ENCODE measurements at places on chromosomes 3 and 15.

- no peak for DNase-seq
Observed at GRCh38 chr3:116155841-116156240, 289.4 kb downstream of the LSAMP start.

DNA sequence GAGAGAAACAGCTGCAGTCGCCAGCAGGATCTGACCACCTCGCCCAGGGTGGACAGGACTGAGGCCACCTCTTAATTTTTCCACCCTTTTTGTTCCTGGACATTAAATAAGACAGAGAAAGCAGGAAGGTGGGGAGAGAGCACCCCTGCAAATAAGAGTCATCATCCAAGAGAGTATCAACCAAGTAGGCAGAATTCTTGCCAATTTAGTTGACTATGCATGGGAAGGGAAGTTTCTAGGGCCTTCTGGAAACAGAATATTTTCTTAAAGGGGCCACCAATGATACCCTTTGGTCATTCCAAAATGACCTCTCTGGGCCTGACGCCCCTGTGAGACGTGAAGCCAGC is 136.2 kb downstream of the TJP1 start:
- no peak for DNase-seq

DNA sequence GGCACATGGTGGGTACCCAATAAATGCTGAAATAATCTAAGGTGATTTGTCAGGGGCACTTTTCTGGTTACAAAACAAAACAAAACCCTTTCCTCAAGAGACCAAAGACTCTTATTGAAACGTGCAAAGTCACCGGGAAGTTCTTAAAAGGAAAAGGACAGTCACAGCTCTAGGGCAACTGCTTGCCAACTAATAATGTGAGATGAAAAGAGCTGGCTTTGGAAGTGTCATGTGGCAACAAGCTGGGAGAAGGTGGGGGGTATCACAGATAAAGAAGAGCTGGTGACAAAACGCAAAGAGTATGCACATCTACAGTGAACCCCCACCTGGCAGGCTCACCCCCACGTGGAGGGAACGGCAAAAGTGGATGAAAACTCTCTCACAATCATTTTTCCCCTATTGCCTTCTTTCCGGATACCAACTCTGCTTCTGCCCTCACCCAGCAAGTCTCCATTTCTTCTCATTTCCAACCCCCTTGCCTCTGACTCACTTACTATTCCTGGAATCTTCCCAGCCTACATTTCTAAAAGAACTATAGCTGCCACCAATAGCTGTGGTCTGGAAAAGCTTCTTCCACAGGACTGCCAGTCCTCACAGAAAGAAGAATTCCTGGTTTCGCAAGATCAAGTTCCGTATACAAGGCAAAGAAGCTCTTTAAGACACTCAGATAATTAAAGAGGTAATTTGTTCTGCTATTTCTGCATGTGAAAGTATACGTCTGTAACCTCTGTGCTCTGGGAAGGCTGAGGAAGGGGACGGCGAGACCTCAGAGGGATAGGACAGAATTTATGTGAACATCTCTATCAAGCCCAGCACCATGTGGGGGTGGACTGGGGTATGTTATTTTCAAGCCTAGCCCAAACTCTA is 21.8 kb upstream of the ANPEP start:
- DNase-seq: no peak

- DNase-seq: no peak
Observed at GRCh38 chr3:87413814-87414213, 137.4 kb upstream of the POU1F1 start.

DNA sequence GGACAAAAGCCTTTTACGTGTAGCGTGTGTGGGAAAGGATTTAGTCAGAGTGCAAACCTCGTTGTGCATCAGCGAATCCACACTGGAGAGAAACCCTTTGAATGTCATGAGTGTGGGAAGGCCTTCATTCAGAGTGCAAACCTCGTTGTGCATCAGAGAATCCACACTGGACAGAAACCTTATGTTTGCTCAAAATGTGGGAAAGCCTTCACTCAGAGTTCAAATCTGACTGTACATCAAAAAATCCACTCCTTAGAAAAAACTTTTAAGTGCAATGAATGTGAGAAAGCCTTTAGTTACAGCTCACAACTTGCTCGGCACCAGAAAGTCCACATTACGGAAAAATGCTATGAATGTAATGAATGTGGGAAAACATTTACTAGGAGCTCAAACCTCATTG is 10.5 kb downstream of the ZNF35 start:
- DNase-seq: no peak

- DNase-seq: no peak
Observed at GRCh38 chr3:167091226-167091625, 288.9 kb downstream of the ZBBX start.

GRCh38 chr3:107411056-107411455 is 33.8 kb downstream of the CCDC54 start:
- no peak for DNase-seq

DNA sequence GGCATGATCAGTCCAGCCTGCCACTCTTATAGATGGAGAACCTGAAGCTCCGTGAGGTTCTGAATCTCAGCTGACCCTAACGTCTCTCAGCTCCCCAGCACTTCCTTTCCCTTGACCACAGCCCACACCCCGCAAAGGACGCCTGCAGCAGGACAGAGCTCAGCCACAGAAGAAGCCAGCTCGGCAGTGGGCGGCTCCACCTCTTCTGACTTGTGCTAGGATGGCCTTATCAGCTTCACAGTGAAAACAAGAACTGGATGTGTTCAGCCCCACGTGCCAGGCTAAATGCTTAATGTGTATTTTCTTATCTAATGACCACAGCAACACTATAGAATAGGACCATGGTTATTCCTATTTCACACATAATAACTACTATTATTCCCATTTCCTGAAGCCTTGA is 127.6 kb downstream of the ARNT2 start:
- DNase-seq: no peak

DNA sequence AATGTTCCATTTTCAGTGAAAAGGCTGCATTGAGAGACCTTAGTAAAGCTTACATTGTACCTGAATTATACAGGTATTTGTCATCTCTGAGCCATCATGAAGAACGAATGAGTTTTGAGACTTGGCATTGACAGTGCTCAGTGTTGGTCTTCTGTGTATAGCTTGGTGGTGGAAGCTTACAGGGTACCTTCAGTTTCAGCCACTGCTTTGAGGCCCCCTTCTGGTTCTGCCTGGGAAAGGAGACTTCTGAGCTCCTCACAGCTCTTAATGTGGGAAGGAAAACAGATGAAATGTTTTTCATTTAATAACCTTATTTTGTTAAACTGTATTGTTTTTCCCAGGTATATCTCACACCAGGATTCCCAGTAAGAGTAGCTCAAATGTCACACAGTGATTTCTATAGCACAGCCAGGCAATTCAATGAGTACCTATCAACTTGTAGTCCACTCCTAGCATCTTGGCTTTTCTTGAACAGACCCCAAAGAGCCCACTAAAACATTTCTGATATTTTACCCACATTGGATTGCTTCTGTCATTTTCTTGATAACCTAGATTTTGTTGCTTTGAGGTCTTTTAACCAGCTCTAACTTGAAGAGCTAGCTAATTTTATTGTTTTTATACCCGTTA is 5.6 kb downstream of the SERPINI1 start:
- DNase-seq: no peak

DNA sequence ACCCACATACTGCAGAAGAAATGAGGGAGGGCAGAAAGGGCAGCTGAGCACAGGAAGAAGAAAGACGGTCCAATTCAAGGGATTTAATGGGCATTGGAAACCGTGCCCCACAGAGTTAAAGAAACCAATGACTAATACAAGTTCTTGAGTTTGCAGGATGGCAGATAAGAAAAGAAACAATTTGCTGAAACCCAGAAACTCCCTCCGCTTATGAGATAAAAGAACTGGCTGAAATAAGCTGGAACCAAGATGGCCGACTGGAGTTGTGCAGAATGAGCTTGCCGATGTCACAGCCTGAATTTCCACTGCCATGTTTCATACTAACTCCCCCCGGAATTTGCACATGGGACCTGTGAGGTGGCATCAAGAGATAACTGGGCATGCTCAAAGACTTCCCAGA is 47.1 kb downstream of the SCAP start:
- DNase-seq: no peak

- no peak for DNase-seq
Observed at GRCh38 chr3:46085421-46086082, 58.3 kb upstream of the XCR1 start.

DNA sequence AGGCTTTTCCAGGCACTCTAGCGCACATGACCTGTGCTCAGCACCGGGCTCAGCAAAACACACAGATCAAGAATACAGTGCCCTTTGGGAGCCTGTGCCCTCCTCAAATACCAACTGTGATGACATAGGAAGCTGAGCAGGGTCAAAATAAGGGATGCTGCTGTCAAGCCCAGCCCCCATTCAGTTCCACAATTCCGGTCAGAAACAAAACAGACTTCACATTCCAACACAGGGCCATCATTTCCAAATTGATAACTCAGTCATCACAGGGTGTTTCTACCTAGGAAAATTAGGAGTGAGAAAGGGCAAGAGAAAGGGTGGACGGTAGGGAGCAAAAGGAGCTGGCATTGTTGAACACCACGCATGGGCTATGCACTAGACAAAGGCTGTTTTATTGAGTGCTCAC is 158.4 kb upstream of the CCDC54 start:
- no peak for DNase-seq

- DNase-seq: no peak
Observed at GRCh38 chr3:109887293-109887692, 549.9 kb upstream of the DPPA4 start.

GRCh38 chr3:8113626-8114025 is 388.0 kb upstream of the LMCD1 start:
- no peak for DNase-seq

GRCh38 chr3:80052271-80052670 is 284.5 kb upstream of the ROBO1 start:
- DNase-seq: no peak

DNA sequence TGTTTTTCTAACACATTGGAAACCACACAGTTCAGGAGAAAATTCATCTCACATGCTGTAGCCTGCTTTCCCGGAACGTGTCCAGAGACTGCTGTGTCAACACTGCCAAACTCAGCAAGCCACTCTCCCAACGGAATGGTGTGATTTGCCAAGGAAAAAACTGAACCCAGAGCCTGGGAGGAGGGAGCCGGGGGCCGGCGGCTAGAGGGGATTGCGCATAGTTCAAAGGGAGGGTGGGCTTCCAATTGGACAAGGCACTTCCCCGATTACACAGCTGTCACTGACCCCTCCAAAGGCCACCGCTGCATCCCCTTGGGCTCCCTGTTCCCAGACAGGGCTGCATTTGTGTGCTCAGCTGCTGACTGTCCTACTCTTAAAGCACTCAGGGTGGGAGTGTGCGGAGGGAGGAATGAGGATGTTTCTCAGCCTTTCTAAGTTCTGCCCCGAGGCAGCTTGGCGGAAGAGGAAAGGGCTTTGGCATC is 256.2 kb downstream of the ZNF621 start:
- no peak for DNase-seq

GRCh38 chr15:41990243-41990605 is 17.9 kb upstream of the EHD4 start:
- no peak for DNase-seq

DNA sequence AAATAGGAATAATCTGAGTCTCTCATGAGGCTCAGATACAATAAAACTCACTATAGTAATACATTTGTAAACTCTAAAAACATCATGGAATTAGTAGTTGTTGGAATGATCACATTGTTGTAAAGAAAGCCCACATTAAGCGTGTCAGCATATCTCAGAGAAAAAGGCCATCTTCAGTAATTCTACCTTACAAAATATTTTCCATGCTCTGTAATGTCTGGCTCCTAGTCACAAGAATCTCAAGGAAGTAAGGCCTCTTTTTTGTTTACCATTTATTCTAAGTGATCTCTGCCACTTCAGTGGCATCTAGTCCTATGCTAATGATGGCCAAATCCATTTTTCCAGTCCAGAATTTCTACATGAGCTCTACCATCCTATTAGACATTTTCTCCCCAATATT is 240.2 kb upstream of the ZNF717 start:
- no peak for DNase-seq

DNA sequence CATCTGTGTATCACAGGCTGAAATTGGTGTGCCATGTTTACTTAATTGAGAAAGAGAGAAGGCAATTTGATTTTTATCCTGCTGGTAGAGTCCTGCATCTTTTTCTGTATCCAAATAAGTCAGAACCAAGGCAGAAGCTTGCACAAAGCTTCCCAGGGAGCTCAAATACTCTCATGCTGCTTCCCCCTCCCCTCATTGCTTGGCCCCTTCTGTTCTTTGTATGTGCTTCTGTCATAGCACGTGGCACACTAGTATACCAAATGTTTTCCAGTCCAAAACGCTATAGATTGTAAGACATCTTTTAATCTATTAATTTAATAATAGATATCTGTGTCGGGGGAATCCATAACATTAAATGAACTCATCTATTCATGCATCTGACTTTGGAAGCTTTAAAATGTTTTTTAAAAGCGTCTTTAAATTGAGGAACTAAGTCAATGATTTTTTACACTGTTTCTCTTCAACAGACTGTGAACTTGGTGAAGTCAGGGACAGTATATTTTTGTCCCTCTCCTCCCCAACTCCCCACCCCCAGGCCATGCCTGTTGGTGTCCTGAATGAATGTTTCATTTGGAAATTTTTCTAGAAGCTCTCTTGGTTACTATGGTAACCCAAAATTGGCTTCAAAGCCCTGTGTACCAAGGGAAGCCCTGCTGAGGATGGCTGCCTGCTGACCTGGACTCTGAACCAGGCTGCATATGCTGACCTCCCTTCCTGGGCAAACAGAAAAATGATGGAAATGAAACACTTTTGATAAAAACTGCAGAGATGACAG is 26.2 kb upstream of the SLC35G2 start:
- no peak for DNase-seq

- DNase-seq: no peak
Observed at GRCh38 chr3:98739266-98739665, 23.9 kb upstream of the ST3GAL6 start.

DNA sequence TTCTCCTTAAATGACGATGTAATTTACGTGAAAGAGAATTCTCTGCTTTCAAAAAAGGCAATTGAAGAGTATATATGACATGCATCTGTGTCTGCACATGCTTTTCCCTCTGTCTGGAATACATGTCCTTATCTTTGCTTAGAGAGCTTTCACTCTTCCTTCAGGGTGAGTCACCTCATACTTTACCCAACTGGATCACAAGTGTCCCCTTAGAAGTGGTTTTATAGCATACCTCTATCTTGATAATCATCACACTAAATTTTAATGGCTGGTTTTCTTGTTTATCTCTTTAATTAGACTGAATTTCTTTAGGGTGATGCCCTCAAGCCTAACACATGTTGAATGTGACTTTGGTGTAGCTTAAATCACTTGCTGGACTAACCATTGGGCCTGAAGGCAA is 178.9 kb downstream of the SV2B start:
- DNase-seq: no peak
